ENCODE measurements at places on chromosomes 3 and 15.

DNA sequence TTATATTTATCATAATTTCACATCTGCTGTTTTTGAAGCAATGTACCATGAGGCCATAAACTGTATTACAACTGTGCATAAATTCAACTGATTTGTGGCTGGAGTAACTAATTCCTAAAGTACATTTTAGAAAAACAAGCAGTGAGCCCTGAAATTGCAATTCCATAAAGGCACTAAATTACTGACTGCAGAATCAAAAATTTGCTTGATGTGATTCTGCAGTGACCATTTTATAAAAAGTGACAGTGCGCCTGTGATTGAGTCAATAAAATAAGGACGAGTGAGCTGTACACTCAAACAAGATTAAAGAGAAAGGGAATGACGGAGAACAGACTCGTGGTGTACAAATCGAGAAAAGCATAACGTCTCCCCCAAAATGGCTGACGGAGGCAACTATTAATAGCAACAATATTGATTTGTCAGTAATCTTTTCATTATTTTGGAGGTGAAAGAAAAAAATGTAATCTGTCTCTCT, 121.4 kb upstream of the MEIS2 start:
- no peak for DNase-seq

GRCh38 chr3:24683633-24684384, 189.2 kb upstream of the THRB start:
- DNase-seq, result no peak

DNA sequence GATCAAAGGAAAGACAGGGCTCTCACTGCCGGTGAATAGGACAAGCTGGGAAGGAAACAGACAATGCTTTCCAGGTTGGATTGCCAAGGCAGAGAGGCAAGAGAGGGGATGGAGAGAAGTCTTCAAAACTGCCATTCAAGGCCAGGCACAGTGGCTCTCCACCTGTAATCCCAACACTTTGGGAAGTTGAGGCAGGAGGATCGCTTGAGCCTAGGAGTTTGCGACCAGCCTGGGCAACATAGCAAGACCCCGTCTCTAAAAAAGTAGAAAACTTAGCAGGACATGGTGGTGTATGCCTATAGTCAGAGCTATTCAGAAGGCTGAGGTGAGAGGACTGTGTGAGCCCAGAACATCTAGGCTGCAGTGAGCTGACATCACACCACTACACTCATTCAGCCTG, 43.5 kb upstream of the IDH2 start:
- DNase-seq, result no peak

- no peak for DNase-seq
Observed at GRCh38 chr3:106813742-106814141, 563.5 kb upstream of the CCDC54 start.

- DNase-seq, result no peak
Observed at GRCh38 chr3:95905182-95905581, 909.2 kb upstream of the EPHA6 start.

GRCh38 chr3:57983734-57984518, 24.3 kb upstream of the FLNB start:
- DNase-seq, result no peak

DNA sequence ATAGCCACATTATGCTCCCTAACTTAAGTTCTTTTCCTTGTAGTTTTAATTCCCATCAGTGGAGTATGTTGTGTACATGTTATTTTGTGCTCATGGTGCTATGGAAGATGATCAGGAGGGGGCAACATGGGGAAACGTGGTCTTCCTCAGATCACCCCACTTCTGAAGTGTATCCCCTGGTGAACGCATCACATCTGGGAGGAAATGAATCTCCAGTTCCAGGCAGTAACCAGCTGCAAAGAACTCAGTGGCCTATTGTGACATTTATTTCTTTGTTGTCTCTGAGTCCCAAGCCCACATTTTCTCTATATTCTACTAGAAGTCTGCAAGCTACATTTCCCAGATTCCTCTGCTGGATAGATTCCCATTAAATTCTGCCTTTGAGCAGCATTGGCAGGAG, 217.0 kb downstream of the SATB1 start:
- no peak for DNase-seq

GRCh38 chr3:123576122-123576521, 8.7 kb downstream of the HACD2 start:
- no peak for DNase-seq

DNA sequence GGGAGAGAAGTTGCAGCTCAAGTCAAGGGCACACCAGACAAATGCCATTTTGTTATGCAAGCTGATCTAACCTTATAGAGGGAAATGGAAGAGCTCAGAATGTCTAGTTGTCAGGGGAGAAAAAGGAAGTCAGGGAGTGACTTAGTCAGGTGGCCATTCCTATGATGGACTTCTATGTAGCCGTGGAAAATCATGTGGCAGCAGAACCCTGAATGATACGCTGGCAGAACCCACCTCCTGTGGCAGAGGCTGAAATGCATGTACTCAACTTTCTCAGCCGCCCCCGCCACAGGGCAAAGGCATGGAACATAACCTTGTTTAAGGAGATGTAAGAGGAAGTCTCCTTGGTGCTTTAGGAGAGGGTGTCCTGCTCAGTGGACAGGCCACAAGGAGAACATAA, 37.7 kb upstream of the PARL start:
- no peak for DNase-seq

DNA sequence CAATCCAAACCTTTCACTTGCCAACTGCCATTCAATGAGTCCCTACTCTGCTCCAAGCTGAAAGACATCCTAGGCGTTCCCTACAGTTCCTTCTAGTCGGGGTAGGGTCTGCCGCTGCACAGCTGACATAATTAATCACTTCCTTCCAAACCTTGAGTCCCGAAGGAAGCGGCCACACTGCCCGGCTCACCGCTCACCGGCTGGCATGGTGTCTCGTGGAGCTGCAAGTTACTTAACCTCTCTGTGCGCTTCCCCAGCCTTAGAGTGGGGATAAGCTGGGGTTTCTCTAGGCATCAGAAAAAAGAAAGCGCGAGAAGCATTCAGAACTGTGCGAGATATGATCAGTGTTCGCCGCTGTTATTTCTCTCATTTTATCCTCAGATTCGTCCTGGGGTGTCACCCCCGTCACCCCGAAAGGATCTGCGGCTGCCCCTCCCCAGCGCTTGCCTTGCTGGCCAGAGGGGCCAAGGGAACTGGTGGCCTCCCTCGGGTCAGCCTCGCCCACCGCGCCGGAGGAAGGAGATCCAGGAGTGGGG, 748 bp downstream of the MRPS25 start:
- DNase-seq, result no peak

DNA sequence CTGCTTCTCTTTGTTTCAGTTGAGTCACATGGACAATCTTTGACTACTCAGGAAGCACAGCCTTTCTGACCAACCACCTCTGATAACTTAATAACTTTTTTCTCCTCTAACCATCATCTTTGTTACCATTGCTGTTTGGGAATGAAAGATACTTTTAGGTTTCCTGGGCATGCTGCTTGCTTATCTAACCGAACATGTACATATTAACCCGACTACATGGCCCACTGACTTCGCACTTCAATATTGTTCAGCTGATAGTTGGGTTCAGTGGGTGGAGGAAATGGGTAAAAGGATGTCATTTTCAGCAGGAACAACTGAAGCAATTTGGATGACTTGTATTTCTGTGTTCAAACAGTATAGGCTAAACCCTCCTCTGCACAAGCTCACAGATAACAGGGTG, 214.3 kb downstream of the SQOR start:
- no peak for DNase-seq
